ENCODE measurements at places on chromosomes 1 and 21.
A peak's percentile ranks its signal among the peaks of the same experiment; 100 is the strongest.

DNA sequence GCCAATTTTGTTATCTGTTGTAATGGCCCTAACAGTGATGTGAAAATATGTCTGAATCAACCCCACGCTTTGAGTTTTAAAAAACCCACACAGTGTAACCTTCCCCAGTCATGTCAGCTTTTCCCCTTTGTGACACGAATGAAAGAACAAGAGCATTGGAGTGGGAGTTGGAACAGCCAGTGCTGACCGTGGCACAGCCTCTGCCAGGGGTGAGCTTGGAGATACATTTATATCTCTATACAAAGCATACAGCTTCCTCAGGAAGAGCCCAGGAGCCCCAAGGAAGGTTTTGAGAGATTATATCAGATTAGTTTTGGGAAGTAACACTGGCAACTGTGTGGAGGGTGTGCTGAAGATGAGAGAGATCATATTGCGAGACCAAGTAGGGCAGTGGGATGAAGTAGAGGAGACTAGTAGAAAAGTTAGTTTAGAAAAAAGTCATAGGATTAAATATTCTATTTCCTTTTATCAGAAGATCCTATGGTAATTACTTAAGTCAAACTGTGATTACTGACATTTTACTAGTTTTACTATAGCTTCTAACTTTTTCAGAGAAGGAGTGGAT, 15.9 kb downstream of the LRRC8B start:
- no peak for DNase-seq

DNA sequence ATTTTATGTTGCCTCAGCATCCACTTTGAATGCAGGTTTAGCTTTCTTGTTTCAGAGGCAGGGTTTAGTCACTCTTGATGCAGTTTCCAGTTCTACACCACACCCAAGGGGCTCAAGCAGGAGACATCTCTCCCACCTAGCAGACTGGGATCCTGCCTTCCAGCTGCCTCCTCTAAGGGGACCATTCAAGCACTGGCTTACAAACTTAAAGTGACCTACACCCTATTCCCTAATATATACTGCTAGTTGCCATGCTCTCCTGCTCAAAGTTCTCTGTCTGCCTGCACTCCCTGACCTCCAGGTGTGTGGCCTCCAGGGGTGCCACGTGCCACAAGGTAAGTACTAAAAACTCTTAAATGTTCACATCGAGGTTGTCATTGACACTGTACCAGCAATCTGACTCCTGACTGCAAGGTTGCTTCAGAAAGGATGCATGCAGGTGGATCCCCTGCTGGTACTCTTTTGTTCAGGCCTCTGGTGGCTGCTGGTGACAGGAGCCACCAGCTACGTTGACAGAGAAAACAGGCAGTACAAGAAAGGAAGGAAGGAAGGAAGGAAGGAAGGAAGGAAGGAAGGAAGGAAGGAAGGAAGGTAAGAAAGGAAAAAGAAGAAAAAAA, 185.9 kb downstream of the COQ8A start:
- no peak for DNase-seq

GRCh38 chr21:22342889-22343288, 1344.7 kb downstream of the NCAM2 start:
- no peak for DNase-seq

DNA sequence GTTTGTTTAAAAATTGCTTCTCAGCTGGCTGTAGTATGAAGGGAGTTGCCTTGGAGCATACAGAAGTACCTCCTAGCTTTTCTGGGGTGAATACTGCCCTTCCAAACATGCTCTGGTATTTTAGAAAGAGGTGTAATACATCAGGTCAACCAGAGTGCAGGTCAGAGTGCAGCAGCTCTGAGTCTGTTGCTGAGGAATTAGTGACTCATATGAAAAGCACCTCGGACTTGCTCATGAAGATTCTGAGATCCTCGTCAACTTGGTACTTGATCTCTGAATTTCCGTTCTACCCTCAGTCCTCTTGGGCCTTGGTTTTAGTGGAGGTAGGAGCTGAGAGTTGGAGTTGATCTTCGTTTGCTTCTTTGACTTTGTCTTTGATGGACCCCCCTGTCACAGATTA, 67.3 kb downstream of the NOS1AP start:
- no peak for DNase-seq

DNA sequence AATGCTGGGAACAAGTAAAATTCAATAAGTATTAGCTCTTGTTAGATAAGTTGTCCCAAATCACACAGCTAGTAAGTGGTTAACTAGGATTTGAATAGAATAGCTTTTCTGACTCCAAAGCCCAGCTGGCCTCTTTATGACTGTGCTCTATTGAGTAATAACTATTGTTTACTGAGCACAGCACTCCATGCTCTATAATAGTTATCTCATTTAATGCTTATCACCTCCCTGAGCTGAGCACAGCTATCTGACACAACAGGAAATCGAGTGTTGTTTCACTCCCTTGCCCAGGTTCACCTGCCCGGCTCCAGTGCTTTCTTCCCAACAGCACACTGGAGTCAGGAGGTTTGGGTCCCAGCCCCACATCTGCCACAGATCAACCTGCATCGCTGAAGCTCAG, 38.8 kb upstream of the STMN1 start:
- no peak for DNase-seq

DNA sequence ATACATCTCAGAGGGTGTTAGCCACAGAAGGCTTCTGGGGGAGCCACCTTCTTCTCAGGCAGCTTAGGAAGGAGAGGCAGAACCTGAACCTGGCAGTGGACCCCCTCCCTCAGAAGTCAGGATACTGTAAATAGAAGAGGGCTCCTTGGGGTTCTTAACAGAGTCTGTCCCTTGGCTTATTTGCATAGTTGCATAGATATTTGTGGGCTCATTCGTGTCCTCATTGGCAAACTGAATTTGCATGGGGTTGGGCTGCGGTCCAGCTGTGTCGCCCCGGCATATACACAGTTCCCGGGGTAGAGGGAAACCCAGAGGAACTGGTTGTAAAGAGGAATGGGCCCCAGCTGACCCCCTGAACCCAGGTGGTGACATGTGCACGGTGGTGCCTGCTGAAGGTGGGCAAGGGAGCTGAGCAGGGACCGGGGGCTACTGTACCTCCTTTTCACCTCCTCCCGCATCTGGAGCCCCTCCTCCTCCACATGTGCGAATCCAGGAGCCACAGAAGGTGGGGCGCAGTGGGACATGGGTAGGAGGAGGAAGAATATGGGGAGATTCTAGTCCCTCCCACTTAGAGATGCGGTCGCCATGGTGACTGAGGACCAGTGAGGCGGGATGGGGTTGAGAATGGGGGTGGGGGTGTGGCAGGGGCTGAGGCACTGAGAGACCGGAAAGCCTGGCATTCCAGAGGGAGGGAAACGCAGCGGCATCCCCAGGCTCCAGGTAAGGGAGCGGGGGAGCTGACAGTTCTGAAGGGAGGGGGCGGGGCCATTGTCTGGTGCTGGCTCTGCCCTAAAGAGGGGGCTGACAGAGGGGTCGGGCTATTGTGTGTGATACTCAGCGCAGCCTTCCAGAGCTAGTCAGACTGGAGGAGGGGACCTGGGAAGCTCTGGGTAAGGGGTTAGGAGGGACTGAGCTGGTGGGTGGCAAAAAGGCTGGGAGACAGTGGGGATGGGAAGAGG, 3.7 kb upstream of the SEMA4A start:
- no peak for DNase-seq

DNA sequence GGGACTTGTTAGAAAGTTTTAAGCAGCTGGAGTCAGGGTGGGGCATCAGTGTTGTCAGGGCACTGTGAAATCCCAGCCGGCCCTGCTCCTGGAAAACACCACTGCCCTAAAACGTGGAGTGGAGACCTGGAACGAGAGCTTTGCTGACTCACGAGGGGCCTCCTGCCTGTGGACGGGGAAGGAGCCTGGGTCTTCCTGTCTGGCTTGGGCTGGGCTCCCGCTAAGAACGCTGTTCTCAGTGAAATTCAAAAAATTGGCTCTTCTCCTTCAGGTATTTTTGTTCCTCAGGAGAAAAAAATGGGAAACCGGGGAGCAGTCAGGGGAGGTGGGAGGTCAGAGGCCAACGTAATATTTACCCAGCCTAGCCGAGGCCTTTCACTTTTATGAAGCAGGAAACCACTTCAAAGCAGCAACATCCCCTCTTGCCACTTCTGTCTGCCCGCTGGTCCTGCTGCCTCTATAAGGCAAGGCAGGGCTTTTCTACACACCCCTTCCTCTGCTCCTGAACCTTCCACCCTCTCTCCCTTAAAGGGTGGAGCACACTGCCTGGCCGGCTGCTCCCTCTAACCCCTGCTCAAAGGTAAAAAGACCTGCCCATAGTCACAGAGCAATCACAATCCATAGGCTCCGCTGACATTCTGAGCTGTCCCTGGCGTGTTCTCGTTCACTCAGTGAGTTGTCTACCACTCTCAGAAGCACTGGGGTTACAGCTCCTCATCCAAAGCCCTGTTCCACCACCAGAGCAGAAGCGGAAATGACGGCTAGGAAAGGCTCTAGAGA, 8.0 kb downstream of the PLXNA2 start:
- DNase-seq, result peak; percentile 44

DNA sequence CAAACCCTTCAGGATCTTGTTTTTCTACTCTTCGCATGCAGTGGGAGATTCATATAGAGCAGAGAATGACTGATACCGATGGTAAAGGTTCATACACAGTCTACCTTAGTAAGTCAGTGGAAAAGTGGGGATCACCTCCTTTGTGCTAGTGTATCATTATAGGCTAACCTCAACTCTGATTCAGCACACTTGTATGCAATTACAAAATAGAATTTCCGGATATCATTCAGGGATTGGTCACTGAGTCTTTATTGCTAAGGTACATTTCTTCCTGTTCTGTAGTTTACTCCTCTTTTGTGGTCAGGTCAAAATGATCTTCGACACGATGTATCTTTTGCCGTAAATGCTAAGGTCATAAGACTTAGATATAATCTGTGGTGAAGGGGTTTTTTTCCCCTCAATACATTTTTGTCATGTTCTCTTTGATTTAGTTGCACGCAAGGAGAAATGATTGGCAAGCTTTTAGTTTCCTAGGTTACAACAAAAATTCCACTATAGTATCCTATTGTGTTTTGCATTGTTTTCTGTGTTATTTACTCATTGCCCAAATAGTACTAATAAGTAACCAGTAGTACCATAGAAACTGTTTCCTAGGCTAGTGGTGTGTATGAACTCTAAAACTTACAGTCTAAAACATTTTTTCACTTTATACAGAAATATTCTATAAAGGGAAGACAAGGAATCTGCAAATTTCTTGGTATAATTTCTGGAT, 35.7 kb upstream of the PLA2G4A start:
- no peak for DNase-seq

- DNase-seq, result peak; percentile 100
Observed at GRCh38 chr1:153727463-153728304, at the start of gene INTS3. INTS3 (plus strand) TSS chr1:153728050; CDS start chr1:153728635, 585 bp downstream.

DNA sequence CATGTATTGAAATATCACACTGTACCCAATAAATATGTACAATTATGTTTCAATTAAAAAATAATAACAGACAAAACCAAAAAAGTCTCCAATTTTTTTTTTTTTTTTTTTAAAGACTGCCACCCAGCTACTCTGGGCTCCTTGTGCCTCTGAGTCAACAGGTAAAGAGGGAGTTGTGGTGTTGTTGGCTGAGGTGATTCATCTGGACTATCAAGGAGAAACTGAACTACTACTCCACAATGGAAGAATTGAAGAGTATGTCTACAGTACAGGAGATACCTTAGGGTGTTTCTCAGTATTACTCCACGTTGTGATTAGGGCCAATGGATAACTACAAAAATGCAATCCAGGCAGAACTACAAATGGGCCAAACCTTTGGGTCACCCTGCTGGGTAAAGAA, 67.9 kb downstream of the SCMH1 start:
- DNase-seq, result no peak

DNA sequence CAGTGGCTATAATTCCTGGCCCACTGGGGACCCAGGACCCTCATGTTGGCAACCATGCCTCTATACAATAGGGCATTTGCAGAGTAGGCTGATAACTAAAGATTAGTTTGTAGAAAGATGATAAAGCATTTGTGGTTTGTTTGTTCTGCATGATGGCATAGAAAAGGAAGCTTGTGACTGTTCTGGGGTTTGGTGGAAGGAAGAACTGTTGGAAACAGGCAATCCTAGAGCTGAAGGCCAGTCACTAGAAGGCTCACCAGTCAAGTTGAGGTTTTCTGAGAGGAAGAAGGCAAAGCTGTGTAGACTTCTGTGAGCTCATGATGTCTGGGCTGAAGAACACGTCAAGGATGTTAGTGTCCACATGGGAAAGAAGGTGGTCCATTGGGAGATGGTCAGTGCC, 140.3 kb upstream of the VANGL1 start:
- no peak for DNase-seq

DNA sequence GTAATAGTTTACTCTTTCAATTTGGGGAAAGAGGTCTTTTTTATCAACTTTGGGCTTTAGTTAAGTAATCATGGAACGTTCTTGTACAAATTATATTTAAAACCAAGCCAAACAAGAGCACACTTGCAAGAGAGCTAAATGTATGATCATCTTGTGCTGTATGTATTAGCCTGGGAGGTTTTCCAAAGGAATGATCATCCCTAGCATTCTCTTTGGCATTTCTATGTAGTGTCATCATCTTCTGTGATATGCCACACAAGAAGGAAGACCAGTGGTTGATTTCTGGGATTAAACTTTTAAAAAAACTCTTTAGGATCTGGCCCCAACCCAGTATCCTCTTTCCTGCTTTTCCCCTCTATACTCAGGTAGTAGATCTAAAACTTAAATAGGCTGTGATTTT, 38.4 kb upstream of the KCNQ4 start:
- no peak for DNase-seq

DNA sequence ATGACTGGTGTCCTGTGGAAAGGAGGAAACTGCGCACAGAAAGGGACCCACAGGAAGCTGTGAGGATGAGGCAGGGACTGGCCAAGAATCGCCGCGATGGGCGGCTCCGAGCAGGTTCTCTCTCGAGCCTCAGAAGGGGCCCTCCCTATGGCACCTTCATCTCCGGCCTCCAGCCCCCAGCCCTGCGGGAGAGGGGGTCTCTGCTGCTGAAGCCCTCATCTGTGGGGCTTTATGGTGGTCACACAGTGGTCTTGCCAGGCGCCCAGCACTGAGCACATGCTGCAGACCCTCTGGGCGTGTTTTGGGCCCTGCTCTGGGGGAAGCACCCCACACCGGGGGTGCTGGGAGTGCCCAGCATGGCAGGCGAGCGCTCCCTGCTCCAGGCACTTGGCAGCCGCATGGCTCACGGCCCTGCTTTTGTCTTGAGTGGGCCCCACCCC, 86.6 kb upstream of the ACTRT2 start:
- DNase-seq, result no peak

DNA sequence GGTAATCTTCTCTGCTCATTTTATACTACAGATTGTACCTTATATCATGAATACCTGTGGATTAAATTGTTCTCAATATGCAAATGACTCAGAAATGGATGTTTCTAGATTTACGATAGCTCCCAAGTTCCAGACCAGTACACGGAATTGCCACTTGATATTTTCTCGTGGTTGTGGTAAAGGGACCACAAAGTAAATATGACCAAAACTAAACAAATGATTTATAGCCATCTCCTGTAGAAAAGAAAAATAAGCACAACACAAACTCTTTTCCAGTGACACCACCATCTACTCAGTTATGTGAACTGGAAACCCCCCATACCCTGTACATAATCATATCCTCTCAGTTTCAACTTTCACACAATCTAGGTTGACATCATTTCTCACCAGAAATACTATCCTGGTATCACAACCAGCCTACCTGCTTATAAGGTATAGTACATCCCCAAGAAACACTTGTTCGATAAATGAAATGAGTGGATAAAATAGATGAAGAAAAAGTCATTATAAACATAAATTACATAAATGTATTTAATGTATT, 172.3 kb downstream of the ADGRL4 start:
- no peak for DNase-seq

GRCh38 chr1:56403321-56403720, 176.0 kb downstream of the PLPP3 start:
- no peak for DNase-seq

- DNase-seq, result no peak
Observed at GRCh38 chr1:19359357-19359756, 47.2 kb downstream of the SLC66A1 start.

- DNase-seq, result no peak
Observed at GRCh38 chr1:234212764-234213657, 160.2 kb upstream of the COA6 start.

All from ascending aorta (tissue), 2 donors.